Adipocyte (in vitro differentiated cells): ENCODE measurements at places on chromosomes 11 and 22.
A peak's percentile ranks its signal among the peaks of the same experiment; 100 is the strongest.

DNA sequence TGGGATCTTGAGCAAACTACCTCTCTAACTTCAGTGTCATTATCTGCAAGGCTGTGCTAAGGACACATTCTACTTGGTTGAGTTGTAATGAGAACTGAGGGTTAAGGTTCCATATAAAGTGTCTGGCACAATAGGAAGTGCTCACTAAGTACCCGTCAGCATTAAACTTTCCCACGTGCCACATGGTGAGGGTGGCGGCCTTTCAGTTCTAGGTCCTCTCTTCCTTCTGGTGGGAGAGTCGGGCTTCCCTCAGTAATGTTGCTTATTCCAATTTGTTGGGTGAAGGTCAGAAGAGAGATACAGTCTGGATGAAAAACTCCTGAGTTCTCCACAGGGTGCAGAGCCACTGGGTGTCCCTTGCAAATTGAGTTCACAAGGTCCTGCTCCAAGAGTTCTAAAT is 4.6 kb upstream of the CD6 start:
- no peak for DNase-seq

DNA sequence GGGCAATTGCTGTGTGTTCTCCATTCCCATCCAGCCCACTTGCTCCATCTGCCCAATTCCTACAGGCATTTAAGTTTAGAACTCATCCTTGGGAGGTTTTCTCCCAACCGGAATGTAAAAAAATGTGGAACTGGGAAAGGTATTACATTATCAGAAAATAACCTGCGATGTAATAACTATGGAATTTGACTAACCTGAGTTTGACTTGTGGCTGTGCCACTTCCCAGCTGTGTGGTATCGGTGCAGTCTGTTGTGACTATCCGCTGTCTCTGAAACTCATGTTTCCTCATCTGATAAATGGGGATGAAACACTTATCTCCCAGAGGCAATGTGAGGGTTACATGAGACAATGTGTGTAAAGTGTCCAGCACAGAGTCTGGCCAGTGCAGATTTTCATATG is 77.6 kb downstream of the TENM4 start:
- DNase-seq, result no peak

DNA sequence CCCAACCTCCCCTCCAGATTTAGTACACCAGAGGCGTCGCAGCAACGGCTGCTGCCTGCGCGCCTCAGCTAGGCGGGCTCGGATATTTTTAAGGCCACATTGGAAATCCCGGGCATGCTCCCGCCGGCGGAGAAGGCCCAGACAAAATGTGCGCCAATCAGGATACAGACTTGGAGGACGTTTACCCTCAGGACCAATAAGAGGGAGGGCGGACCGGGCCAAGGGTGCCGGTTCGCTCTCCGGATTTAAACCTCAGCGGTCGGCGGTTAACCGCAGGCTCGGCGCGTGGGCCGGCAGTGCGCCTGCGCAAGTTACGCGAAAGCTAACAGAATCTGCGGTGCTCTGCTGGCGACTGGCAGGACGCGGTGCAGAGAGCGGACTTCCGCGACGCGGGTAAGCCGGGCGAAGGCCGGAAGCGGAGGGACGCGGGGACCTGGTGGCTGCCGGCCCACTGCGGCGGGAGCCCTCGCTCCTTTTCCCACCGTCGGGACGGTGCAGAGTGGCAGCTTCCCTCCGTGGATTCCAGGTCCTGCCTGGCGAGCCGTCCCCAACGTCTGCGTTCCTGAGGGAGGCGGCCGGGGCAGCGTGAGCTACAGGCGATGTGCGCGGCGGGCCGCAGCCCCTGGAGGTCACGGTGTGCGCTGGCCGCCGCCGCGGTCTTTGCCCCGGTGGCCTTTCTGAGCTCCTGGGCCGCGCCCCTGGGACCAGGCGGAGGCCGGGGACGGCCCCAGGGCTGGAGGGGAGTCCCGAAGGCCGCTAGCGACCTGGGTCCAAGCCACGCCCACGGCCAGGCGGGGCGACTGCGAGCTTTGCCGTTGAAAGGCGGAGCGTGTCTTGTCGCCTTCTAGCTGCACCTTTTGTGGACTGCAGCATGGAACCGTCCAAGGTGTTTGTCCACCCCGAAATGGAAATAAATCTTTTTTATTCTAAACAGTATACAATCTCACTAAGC is at the start of gene HYLS1:
Gene HYLS1 (plus strand): TSS at position 296 of the 952 bp plus-strand sequence. CDS start 11,701 bp downstream, outside the sequence.
- peak; percentile 97 for DNase-seq

DNA sequence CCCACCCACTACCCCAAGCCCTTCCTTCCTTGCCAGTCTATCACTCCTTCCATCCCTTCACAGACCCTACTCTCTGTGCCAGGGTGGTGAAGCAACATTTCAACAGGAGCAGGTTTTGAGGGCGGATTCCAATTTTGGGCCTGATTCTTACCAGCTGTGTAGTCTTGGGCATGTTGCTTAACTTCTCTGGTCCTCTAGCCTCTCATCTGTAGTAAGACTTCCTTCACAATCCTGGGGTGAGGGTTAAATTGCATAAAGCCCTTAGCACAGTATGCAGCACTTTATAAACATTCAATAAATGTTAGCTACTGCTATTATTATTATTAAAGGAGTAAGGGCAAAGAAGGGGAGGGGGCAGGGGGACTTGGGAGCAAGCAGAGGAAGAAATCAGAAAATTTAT is 5.0 kb upstream of the RNF185 start:
- no peak for DNase-seq

GRCh38 chr11:70539360-70540095 is 141.2 kb downstream of the CTTN start:
- no peak for DNase-seq

DNA sequence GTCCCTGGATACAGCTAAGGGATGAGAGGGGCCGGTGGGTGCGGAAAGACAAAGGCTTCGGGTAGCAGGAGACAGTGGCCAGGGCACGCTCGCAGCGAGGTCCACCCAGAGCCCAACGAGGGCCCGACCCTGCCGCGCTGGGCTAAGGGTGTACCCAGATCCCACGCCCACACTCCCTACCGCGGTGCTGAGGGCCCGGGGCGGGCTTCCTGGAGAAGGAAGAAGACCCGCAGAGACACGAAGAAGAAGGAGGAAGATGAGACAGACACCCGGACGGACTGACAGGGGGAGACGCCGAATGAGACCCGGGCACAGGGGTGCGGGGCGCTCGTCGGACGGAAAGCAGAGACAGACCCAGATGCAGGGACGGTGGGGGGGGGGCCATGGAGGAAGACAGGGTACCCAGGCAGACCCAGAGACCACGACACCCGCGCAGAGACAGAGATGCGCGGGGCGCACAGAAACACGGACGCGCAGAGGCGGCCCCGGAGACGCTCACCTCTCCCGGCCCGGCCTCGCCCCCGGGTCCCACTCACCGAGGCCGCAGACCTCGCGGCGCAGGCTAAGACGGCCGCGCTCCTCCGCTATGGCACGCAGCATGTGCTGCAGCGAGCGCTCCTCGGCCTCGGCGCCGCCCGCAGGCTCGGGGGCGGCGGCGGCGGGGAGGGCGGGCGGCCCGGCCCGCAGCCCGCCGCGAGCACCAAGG is 437 bp downstream of the KIAA0930 start:
- peak; percentile 73 for DNase-seq

DNA sequence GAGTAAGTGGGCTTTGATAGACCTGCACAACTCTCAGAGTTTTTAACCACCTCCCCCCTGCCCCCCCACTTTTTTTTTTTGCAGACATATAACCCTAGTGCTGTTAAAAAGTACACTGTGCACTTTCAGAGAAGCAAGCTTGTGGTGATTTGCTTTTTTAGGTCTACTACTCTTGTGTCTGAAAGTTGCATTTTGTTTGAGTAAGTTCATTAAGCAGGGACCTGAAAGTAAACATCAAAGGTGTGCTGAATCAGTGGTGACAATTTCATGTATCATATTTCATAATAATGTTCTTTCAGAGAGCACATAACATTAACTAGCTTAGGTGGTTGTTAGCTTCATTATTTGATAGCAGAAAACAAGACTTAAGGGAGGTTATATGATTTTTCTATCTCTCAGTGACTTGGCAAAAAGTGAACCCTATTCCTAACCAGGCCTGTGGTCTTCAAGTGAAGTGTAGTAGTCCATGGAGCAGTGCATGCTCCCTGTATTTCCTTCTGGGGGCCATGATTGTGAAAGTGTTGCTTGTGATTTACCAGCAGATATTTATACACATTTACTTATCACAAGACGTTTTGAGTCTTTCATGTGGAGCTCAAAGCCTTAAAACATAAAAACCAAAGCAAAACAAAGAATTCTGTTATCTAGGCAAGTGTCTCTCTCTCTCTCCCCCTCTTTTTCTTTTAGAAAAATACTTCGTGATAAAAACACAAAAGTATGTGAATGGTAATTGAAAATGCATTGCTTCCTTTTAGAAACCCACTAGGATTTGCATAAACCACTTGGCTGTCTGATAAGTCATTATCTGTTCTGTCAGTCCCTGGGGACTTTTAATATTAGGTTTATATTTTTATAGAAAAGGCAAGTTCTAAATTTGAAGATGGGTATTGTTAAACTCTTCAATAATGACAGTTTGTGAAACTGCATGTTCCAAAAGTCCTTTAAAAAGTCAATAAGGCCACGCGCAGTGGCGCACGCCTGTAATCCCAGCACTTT is 7.5 kb upstream of the RAG2 start:
- no peak for DNase-seq

DNA sequence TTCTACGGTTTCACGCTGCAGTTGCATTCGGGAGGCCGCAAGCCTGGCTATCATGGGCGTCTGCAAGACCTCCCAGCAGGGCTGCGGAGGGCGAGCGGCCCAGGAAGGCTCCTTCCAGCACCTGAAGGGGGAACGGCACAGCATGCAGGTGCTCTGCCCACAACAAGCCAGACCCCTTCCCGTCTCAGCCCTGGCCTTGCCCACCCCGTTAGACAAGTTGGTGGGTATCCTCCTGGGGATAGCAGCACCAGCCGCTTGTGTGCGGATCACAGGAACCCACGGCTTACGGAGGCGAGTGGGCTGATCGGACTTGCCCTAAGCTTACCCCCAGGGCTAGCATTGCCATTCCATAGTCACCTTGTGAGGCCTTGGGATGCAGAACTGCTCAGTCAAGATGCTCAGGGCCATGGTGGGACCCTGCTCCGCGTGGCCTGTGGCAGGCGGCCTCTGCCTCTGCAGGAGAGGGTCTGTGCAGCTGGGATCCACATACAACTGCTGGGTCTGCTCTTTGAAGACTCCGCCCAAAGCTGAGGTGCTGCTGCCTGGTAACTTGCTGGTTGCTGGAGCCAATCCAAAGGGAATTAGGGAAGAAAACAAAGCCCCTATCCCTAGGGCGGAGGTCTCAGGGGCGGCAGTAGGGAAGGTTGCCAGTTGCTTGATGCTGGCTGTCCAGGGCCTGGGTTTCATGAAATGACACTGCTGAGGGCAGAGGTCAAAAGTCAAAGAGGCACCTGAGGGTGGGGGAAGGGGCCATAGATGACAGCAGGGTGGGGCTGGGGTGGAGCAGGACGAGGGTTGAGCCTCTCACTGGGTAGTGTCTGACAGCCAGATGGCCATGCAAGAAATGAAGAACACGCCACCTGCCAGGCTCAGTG is 1.4 kb upstream of the OSBPL5 start:
- no peak for DNase-seq

DNA sequence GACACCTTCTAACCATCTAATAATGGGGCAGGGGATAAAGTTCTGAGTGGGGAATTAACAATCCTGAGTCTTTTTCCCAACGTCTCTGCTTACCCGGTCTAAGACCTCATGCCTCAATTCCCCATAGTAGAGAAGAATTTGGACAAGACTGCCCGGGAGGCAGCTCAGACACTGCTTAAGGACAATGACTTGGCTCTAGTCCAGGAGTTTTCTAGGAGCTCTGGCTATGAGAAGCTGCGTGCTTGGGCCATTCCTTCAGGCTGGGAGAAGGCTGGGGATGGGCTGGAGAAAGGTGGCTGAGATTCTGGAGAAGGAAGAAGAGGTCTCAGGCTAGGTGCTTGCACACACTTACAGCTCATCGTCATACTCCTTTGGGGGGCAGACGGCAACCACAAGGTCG is 19.8 kb upstream of the ABCC8 start:
- DNase-seq, result peak; percentile 45

- DNase-seq, result no peak
These were observed 209.8 kb upstream of the TMEM45B start for GRCh38 chr11:129605815-129606214.

GRCh38 chr11:63663809-63664208 is 7.4 kb downstream of the ATL3 start:
- DNase-seq, result peak; percentile 71

DNA sequence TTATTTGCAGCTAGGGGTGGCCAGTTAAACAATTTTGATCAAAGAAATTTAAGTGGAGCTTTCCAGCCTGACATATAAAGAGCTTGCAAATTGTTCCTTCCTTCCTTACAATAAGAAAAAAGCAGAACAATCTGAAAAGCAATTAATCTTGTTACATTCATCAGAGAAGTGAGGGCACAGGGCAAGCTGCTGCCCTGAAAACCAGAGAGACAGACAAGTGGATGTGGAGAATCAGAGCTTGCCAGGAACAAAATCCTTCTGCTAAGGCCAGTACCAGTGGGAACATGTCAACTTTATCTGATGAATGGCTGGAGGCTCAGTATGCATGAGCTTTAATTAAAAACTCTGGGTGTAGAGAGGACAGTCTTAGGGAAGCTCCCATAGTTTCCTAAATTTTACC is 8.8 kb downstream of the CCDC179 start:
- no peak for DNase-seq

DNA sequence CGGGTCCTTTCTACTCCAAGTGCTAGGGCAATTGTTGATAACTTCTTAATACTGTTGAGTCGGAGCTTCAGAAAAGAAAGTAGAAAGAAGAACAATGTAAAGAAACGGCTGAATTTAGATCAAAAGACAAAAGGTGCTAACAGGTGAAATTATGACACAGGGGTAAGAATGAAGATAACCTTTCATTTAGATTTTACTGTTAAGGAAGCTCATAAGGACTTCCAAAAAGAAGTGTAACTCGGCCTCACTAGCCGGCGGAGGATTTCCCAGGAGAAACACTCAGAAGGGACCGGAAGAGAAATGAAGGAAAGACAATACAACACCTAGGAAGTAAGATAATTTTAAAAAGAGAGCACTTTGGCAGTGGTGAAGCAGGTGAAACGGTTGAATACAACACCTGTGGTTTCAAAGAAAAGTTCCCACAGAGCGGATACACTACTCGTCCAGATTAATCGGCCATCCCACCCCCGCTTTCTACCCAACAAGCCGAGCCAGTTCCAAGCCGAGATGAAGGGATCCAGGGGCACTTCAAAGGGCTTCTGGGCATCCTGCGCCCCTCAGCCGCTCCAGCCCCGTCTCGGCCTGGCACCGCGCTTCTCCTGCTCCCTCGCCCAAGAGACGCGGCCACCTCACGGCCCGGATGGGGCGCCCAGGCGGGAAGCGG is 737 bp downstream of the PPP2R1B start:
- DNase-seq, result peak; percentile 41

DNA sequence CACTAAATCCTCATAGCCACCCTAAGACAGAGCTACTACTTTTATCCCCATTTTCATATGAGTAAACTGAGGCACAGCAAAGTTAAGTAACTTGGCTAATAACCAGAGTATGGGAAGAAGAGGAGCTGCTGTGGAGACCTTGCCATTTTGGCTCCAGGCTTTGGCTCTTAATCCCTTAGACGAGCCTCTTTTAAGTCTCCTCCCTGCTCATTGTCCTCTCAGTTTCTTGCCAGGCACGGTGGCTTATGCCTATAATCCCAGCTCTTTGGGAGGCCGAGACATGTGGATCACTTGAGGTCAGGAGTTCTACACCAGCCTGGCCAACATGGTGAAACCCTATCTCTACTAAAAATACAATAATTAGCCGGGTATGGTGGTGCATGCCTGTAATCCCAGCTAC is 78.6 kb downstream of the PRR5L start:
- DNase-seq, result no peak

- no peak for DNase-seq
These were observed 28.4 kb upstream of the IZUMO1R start for GRCh38 chr11:94275961-94276360.
